ENCODE measurements at places on chromosomes 16 and 17.

DNA sequence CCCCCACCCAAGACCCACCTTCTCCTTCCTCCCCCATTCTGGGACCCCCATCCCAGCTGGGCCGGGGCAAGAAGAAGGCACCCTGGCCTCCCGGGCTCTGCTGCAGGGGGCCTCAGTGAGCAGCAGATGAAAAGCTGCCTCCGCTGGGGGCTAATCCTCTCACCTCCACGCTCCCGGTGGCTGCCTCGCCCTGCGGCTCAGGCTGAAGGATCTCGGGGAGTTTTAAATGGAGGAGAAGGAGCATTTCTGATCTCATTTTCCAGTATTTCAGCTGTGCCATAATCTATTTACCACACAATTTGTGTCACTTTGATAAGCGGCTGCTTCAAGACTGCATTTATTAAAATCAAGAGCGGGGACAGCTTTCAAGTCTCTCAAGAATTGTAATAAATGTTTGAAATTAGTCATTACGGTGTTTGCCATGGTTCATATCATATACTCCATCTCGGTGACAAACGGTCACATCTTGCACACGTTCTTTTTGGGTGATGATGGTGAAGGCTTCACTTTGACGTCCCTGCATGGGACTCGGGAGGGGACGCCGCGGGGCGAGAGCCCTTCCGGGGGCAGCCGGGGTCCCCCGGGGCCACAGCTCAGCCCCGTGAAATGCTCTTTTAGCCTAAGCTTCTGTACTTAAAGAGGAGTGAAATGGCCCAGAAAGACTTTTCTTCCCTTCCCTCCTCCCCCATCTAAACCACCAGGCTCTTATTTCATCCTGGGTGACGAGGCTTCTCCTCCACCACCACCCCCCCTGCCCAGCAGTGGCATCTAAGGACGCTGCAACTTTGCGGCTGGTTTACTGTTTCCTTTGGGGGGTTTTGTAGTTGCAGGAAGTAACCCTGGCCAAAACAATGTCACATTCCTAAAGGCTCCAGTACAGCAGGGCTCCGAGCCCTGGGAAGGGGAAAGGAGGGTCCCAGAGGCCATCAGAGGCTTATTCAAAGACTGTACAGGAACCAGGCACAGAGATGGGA is 313.1 kb upstream of the TNRC6C start:
- peak; percentile 43 for DNase-seq

- DNase-seq: no peak
Measured at GRCh38 chr17:68326681-68327080, 35.4 kb downstream of the ARSG start.

DNA sequence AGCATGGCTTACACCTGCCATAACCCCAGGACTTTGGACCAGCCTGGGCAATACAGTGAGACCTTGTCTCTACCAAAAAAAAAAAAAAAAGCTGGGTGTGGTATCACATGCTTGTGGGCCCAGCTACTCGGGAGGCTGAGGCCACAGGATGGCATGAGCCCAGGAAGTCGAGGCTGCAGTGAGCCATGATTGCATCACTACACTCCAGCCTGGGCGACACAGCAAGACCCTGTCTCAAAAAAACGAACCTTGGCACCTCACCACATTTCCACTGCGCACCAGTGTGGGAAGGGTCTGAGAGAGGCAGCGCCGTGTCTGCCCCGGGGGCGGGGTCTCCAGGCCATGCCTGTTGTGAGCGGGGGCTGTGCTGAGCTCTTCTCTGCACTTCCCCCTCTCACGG is 6.3 kb downstream of the ACSF3 start:
- no peak for DNase-seq

DNA sequence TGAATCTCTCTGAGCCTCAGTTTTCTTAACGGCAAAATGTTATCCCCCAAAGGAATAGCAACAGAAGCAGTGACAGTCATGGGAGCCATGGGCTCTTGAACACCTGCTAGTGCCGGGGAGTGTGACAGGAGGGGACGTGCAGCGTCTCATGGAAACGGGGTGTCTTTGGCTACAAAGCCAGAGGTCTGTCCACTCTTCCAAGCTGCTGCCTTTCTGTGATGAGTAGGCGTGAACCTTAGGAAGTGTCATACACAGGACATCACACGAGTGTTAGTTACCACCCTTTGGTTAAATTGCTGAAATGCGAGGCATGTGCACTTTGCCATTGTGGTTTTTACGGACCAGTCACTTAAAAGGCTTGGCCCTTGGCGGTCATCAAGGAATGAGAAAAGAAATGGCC is 93.4 kb downstream of the IRF8 start:
- DNase-seq: no peak

- no peak for DNase-seq
Measured at GRCh38 chr17:79788989-79789942, 7.6 kb downstream of the CBX8 start.

- DNase-seq: no peak
Measured at GRCh38 chr17:8210761-8211458, 535 bp upstream of the AURKB start.

DNA sequence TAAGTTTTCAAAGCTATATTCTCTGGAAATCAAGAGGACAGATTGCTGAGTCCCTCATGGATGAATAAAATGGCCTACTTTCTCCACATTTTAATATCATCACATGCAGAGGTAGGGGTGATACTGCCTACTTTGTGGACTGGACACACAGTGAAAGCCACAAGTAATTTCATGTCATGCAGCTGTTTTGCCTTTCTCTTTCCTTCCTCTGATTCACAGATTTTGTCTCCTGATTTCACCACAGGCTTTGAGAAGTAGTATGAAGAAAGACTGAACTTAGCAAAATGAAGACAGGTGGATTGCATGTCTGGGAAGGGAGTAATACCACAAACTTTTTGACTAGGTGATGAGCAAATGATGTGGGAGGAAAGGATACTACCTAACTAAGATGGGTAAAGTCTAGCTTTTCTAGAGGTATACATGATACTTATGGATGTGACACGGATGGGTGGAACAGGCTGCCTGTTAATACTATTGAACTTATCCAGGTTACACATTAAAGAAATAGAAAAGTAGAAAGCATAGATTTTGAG is 478.4 kb upstream of the GOT2 start:
- DNase-seq: no peak

- DNase-seq: no peak
Measured at GRCh38 chr16:31025339-31025738, 8.0 kb upstream of the STX4 start.
